ENCODE measurements at places on chromosomes 1 and 21.

GRCh38 chr1:164622068-164622845, 63.3 kb downstream of the PBX1 start:
- no peak for DNase-seq

DNA sequence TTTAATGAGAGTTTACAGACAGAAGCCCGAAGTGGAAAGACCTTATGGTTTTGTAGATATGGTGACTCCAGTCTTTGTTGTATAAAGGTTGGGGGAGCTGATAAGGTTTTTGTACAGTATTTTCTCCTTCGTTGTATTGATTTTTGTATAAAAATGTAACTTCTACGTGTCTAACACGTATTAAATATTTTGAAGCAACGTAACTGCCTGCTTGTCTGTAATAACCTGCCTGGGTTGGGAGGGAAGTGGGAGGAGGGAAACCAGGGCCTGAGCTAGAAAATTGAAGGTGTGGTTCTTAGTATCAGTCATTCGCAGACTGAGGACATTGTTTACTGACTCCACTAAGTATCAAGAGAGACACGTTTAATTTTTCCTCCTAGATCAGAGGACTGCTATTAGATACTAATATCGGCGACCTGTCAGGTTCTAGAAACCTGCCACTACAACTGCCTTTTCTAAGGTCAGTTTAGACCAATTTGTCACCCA, 2.2 kb downstream of the IER5 start:
- no peak for DNase-seq

GRCh38 chr1:28428012-28428411, 58.5 kb downstream of the PHACTR4 start:
- DNase-seq = no peak

DNA sequence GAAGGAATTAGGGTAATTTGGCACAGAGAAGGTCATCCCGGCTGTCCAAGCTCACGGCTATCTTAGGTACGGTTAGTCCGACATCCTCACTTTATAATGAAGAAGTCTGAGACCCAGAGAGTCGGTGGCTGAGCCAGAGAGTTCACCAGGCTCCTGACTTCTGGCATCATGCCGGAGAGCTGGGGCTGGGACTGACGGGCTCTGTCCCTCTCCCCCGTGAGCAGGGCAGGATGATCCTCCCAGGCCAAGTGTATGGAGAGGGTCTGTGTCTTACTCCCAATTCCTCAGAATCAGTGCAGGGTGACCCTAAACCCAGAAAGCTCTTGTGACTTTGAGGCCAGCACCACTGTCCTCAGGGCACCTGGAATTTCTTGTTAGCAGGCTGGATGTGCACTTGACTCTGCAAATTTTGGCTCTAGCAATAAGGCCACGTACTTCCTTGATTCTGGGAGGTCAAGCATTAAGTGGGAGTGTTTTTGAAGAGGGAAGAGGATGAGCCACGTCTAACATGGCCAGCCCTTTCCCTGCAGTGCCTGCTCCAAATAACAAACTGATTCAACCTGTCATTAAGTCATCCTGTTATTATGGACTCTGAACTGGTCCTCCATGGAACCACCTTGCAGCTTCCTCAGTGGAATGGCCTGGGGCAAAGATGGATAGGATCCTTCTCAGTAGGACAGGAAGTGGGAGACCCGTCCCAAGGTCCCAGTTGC, 20.8 kb upstream of the BTG2 start:
- no peak for DNase-seq

DNA sequence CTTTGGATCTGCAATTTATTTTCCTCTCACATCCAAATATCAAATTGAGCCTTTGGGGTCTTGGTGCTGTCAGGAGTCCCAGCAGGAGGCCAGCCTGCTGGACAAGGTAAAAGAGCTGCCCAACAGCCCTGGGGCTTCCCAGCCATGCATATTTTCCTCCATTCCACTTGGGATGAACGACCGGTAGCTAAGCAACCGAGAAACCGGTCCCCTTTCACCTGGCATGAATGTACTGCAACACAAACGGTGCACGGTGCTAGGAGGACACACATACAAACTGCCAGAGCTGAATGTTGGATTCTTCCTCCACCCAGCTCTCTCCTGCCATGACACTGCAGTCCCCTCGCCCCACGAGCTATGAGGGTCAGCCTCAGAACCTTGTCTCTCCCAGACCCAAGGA, 42.7 kb downstream of the BCAR3 start:
- DNase-seq = no peak

DNA sequence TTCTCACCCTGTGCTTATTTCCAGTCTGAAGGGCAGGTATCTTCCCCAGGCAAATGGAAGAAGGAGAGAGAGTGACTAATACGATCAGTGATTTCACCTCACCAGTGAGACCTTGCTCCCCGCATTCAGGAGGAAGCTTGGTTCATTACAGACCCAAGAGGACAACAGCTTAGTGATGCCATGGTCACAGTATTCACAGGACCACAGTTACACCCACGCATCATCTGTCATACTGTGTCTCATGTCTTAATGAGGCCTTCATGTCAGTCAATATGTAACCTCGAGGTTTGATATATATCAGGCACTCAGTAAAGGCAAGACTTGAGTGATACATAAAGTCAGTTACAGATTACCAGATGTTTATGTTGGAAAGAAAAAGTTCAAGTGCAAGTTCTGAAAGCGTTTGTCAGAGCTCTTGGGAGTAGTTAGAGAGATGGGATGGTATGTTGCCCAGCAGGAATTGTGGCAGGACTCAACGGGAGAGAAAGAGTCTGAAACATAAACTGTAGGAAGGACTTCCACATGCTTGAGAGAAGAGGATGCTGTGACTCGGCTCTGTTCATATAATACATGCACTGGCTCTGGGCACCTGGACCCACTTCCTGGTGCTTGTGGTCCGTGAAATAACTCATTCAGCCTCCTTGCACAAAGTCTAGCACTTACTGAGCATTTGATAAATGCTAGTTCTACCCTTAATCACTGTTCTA, 33.3 kb downstream of the GNPAT start:
- DNase-seq = no peak
